Brain microvascular endothelial cell (primary cell): ENCODE measurements at places on chromosomes 4 and X.

GRCh38 chrX:46072791-46073190 lies 472.4 kb downstream of the ZNF674 start:
- DNase-seq: no peak

GRCh38 chrX:123881330-123881729 lies 21.5 kb downstream of the XIAP start:
- no peak for DNase-seq

DNA sequence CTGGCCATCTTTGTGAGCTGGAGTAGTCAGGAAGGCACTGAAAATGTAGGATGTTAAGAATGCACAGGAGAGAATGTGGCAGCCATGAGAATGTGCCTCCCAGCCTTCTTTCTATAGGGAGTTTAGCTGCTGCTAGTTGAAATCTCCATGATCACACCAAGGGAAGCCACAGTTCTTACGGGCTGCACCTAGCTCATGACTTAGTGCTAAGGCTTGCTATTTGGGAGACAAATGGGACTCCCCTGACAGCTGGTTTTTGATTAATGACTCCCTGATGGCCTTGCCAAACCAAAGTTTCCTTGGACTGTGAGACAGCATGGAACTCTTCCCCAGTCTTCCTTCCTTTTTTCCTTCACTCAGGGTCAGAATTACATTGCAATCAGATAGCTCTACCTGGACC lies 9.2 kb downstream of the CTSO start:
- DNase-seq: no peak

- no peak for DNase-seq
Observed at GRCh38 chr4:8394806-8395205, 45.7 kb downstream of the ACOX3 start.

DNA sequence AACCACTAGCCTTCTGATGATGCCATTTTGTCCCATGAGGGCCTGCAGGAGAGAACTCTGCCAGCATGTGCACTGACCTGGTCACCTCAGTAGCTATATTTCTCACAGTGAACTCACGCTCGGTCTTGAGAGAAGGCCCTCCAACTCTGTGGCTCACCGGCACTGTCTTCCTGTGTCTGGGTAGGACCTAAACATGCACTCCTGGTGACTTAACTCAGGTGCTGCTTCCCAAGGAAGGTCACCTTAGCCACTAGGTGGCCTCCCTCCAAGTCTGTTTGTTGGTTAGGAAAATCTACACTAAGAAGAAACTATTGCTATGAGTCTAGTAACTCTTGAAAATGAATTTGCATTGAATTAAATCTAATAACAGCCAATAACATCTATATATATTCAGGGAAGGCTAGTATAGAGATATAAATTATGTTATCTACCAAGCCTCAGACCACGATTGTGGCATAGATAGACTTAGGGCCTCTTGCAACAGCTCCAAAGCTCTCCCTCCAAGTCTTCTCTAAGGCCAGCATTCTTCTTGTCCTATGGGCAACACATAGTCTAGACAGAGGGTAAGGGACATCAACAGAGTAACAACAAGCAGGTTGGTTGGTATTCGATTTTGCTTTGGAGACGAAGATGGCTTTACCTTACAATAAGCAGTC lies 24.7 kb downstream of the TLR10 start:
- DNase-seq: no peak

GRCh38 chr4:150579551-150580234 lies 2.3 kb upstream of the MAB21L2 start:
- DNase-seq: no peak

DNA sequence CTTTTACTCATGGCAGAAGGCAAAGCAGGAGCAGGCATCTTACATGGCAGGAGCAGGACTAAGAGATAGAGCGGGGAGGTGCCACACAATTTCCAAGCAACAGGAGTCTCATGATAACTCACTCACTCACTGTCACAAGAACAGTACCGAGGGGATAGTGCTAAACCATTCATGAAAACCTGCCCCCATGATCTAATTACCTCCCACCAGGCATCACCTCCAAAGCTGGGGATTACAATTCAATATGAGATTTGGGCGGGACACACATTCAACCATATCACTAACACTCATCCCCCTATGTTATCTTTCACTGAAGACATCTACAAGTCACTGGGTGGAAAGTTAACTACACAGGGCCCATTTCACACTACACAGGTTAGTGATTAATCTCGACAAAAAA lies 25.4 kb upstream of the GLRB start:
- DNase-seq: no peak

DNA sequence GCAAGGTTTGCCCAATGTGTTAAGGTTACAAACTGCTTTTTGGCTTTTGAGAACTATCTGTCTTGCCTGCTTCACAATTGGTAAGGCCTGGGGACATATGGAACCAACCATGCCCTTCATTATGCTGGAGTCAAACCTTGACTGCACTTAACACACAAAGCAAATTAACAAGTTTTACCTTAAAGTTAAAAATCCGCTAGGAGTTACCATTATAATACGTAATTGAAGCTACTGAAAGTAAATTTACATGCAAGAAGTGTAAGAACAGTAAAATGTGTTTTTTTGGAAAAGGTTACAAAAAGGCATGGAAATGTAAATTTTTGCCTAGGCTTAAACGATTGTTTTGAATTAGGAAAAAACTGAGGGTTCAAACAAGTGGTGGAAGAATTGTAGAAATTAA lies 69.7 kb downstream of the BMP15 start:
- DNase-seq: no peak

- DNase-seq: no peak
Observed at GRCh38 chrX:33589316-33589715, 378.0 kb upstream of the DMD start.

DNA sequence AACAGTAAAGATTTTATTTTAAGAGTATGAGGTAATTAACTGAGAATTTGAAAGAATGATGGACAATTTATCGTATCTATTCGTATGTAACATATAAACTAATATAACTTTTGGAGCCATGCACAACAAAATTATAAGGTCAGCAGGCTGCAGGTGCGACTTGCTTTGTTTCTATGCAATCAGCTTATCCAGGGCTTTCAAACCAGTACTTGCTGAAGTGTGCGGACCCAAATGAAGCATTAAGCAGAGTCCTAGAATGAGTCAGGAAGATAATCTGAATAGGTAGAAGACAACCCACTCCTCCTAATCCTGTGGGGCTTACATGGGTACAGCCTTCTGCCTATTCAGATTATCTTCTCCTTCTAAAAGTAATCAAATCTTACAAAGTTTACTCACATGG lies 2.1 kb downstream of the NSD2 start:
- DNase-seq: no peak

GRCh38 chr4:150744570-150744969 lies 162.6 kb downstream of the MAB21L2 start:
- no peak for DNase-seq

GRCh38 chr4:72209600-72209999 lies 177.8 kb downstream of the NPFFR2 start:
- DNase-seq: no peak

GRCh38 chrX:103537871-103538387 lies 18.6 kb upstream of the RAB40A start:
- DNase-seq: no peak

DNA sequence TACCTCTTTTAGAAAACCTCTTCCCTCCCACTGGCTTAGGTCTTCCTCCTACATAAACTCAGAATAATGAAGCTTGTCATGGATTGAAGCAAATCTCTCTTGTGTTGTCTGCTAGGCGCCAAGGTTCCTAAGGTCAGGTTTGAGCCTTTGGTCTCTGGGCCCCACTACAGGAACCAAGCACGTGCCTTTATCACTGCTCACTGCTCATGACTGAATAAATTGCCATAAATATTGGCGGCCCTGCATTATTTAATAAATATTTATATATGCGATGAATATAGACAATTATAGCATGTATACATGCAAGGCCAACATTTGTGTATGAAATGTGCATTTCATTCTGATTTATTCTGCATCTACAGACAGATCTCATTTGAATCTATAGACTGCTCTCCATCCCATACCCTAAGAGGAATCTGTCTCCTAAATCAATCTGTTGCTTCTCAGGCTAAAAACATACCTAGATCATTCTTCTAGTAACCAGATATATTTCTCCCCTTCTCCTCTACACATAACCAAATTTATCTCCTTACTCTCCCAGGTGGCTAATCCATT lies 1717.6 kb upstream of the TENM3 start:
- no peak for DNase-seq

DNA sequence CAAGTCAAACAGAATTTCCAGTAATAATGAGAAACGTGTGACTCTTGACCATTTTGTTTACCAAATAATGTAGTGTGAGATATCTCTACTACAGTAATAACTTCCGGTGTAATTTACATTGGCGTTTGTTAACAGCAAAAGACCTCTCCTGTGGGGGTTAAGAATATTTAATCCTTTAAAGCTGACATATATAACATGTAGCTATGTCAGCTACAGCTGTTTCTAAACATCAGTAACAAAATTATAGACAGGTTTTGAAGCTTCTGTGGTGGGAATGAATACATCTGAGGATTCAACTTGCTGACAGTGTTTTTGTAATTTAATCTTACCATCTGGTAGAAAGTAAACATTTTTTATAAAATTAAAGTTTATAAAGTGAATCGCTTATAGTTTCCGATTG lies 73.6 kb upstream of the TENM3 start:
- no peak for DNase-seq

GRCh38 chr4:90146306-90146705 lies 19.1 kb downstream of the CCSER1 start:
- no peak for DNase-seq

GRCh38 chrX:155216940-155217440 lies 730 bp downstream of the VBP1 start:
- no peak for DNase-seq
